Endothelial cell of umbilical vein (primary cell): ENCODE measurements at places on chromosomes 16 and 17. TPM values are rescaled to one million over a fixed set of nuclear protein-coding genes. Genes with fewer than 3 reads are reported as not detected.

GRCh38 chr16:79415983-79416640 is 184.4 kb downstream of the MAF start:
- DNase-seq, result no peak

DNA sequence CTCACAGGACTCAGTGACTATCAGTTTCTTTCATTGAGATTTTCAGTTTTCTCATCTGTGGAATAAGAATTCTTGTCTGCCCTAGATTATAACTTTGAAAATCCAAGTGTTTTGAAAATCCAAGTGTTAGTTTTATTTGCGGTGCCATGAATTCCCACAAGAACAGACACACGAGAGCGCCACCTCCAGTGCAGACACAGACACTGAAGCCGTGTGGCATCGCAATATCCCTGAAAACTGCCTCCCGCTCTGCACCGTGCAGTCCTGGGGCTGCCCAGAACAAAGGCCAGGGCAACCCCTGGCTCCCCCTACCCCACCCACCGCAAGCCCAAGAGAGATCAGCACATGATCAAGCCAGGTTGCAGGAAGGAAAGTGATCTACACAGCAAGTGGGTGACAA is 229.5 kb upstream of the ASIC2 start:
- no peak for DNase-seq

- DNase-seq, result no peak
Measured at GRCh38 chr17:10136258-10136981, 62.0 kb downstream of the GAS7 start.

DNA sequence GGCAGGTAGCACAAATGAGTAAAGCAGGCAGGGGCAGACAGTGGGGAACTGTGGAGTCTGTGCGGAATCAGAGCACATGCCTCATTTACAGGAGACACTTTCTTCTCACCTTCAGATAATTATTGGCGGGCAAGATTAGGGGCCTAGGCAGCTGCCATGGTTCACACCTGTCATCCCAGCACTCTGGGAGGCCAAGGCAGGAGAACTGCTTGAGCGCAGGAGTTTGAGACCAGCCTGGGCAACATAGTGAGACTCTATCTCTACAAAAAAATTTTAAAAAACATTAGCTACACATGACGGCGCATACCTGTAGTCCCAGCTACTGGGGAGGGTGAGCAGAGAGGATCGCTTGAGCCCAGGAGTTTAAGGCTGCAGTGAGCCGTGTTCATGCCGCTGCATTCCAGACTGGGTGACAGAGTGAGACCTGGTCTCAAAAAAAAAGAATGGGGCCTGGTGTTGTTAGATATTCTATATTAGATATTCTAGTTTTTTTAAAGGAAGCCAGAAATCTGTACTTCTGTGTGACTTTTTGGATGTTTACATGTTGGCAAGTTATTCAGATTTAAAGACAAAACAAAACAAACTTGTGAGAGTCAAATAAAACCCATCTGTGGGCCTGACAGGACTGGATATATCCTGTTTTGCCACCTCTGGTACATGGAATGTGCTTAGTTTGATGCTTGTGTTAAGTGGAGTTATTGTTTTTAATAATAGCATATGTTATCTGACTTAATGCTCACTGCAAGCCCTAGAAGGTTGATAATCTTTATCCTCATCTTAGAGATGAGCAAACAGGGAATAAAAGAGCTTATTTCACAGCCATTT is 4.9 kb upstream of the LPCAT2 start:
- DNase-seq, result peak; percentile 47

The ITPRIPL2 gene
- polyA plus RNA-seq, result 10.9 and 12.0 TPM in 2 replicates

The CCL1 gene
- not detected in 2 replicates for polyA plus RNA-seq

The SCGB1C2 gene
- not detected in 2 replicates for polyA plus RNA-seq
